ENCODE measurements at places on chromosomes 3 and 15.

GRCh38 chr3:169602482-169602881 lies 61.0 kb downstream of the MECOM start:
- no peak for DNase-seq

GRCh38 chr3:179880868-179881267 lies 155.9 kb downstream of the PEX5L start:
- no peak for DNase-seq

DNA sequence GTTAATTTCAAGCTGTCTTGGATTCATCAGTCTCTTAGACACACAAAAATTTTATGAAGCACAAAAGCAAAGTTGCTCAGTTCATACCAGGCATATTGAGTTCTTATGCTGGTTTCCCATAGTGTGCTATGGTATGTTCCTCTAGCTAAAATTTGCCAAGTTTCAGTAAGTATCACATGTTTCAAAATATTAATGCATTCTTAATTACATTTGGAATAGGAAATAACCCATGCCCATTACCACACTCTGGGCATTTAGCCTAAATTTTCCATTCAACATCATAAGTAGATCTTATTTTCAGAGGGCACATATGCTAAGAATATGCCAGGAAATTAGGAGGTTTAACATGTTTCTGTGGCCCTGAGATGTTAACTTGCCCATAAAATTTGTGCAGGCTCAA lies 289.9 kb downstream of the SHOX2 start:
- no peak for DNase-seq

GRCh38 chr3:86785386-86785785 lies 205.6 kb downstream of the VGLL3 start:
- DNase-seq, result peak; percentile 66

DNA sequence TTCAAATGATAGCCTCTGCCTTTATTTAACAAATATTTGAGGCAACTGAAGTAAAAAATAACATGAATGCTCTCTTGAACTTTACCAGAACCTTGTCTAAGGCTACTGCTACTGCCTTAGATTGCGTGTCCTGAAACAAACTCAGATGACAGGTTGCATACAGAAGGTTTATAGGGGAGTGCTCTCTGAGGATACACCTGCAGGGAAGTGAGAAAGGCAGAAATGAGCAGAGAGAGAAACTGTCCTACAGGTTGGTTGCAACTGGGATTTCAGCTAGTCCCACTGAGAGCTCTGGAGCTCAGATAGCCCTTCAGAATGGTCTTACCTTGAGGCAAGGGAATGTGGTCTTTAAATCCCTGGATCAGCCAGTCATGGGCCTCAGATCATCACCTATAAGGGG lies 165.5 kb downstream of the IL5RA start:
- no peak for DNase-seq

- DNase-seq, result no peak
Observed at GRCh38 chr15:29377161-29377560, 107.5 kb upstream of the NSMCE3 start.
